ENCODE measurements at places on chromosomes 2 and 18. TPM values are rescaled to one million over a fixed set of nuclear protein-coding genes. Genes with fewer than 3 reads are reported as not detected.

The TMEM163 gene
- not detected for total RNA-seq

The PLCL1 gene
- total RNA-seq = 3.9 TPM

The EEF1B2 gene
- total RNA-seq = 500 TPM

The NGEF gene
- total RNA-seq = 7.6 TPM

The RND3 gene
- total RNA-seq = 20.9 TPM

The NOSTRIN gene
- total RNA-seq = 20.9 TPM

The ASIC4 gene
- total RNA-seq = not detected

DNA sequence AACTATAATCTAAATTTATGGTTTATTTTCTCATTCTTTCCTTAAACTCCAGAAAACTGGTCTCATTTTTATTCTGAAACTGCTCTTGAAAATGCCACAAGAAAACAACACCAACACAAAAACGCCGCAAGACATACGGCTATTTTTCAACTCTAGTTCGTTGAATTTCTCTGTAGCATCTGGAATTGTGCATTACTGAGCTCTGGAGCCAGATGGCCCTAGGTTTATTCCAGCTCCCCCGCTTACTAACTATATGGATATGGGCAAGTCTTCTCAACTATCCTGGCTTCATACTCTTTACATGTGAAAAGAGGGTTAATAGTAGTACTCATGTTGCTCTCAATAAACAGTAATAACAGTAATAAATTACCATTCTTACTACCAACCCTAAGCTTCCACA, 19.9 kb downstream of the FAM98A start:
- no peak overlapping the region for H3K4me3 ChIP-seq
- peaks cover 19% of the 10 kb centered on the region for H3K4me1 ChIP-seq
- H3K36me3 ChIP-seq = no peaks in the 10 kb centered on the region
- no peak overlapping the region for H3K27ac ChIP-seq

GRCh38 chr2:10847008-10847407, 34.4 kb upstream of the PDIA6 start:
- H3K36me3 ChIP-seq = no peaks in the 10 kb centered on the region
- H3K27me3 ChIP-seq = no peaks in the 10 kb centered on the region
- peaks cover 8% of the 10 kb centered on the region for H3K4me1 ChIP-seq
- no peak overlapping the region for H3K4me3 ChIP-seq
- no peak for DNase-seq

DNA sequence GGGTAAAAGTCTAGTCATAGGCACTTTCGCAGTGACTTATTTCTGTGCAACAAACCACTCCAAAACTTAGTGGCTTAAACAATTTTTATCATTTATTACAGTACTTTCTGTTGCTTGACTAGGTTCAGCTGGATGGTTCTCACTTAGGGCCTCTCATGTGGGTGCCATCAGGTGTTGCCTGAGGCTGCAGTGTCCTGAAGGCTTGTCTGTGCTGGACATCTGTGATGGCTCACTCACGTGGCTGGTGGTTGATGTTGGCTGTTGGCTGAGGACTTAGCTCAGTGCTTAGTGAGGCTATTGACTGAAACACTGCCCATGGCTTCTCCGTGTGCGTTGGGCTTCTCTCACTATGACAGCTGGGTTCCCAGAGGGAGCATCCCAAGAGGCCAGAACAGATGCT, 81.4 kb upstream of the GCFC2 start:
- DNase-seq = no peak
- no peak overlapping the region for H3K4me3 ChIP-seq
- no peaks in the 10 kb centered on the region for H3K4me1 ChIP-seq
- no peak overlapping the region for H3K27ac ChIP-seq
- no peaks in the 10 kb centered on the region for H3K36me3 ChIP-seq
- H3K27me3 ChIP-seq = no peaks in the 10 kb centered on the region

DNA sequence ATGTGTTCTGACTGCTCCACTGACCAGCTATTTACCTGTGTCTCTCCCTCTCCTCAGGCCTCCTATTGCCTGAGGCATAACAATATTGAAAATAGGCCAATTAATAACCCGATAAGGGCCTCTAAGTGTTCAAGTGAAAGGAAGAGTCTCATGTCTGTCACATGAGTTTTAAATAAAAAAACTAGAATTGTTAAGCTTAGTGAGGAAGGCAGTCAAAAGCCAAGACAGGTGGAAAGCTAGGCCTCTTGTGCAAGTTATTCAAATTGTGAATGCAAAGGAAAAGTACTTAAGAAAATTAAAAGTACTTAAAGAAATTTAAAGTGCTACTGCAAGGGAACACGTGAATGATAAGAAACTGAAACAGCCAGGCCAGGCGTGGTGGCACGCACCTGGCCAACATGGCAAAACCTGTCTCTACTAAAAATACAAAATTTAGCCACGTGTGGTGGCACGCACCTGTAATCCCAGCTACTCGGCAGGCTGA, 44.9 kb upstream of the TAF4B start:
- no peaks in the 10 kb centered on the region for H3K36me3 ChIP-seq
- no peak overlapping the region for H3K4me3 ChIP-seq
- DNase-seq = no peak
- H3K27me3 ChIP-seq = no peaks in the 10 kb centered on the region

- no peaks in the 10 kb centered on the region for H3K27me3 ChIP-seq
- H3K36me3 ChIP-seq = no peaks in the 10 kb centered on the region
- H3K4me1 ChIP-seq = no peaks in the 10 kb centered on the region
- no peak overlapping the region for H3K27ac ChIP-seq
Observed at GRCh38 chr18:14937271-14937670, 189.3 kb downstream of the ANKRD30B start.

DNA sequence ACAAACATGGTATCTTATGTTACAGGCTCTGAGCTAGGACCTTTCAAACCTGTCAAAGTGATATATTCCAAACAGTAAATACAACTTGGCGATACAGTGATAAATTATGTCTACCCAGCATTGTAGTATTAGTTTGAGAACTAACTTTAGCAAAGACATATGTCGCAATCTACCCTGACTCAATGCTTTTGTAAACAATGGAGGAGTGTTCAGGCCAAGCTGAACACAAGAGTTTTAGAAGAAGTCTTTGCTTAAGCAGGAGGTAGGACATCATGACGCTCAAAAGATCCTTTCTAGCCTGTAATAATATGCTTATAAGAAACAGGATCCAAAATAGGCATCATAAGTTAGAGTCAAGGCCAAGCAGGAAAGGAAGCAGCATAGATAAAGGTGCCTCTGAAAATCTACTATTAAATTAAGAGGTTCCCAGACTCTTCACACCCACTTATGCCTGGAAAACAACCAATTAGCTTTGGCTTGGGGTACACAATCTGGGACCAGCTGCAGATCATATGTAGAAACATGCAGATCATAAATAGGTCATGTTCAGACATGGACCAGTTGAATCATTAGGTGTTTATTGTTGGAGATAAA, 132.5 kb downstream of the CSRNP3 start:
- no peaks in the 10 kb centered on the region for H3K36me3 ChIP-seq
- H3K4me1 ChIP-seq = peaks cover 17% of the 10 kb centered on the region
- peak; percentile 31 for DNase-seq
- H3K27me3 ChIP-seq = no peaks in the 10 kb centered on the region
- no peak overlapping the region for H3K4me3 ChIP-seq

- H3K36me3 ChIP-seq = no peaks in the 10 kb centered on the region
- no peaks in the 10 kb centered on the region for H3K27me3 ChIP-seq
- no peaks in the 10 kb centered on the region for H3K4me1 ChIP-seq
- H3K27ac ChIP-seq = no peak overlapping the region
- DNase-seq = no peak
Observed at GRCh38 chr2:80007777-80008503, 296.6 kb downstream of the LRRTM1 start.

DNA sequence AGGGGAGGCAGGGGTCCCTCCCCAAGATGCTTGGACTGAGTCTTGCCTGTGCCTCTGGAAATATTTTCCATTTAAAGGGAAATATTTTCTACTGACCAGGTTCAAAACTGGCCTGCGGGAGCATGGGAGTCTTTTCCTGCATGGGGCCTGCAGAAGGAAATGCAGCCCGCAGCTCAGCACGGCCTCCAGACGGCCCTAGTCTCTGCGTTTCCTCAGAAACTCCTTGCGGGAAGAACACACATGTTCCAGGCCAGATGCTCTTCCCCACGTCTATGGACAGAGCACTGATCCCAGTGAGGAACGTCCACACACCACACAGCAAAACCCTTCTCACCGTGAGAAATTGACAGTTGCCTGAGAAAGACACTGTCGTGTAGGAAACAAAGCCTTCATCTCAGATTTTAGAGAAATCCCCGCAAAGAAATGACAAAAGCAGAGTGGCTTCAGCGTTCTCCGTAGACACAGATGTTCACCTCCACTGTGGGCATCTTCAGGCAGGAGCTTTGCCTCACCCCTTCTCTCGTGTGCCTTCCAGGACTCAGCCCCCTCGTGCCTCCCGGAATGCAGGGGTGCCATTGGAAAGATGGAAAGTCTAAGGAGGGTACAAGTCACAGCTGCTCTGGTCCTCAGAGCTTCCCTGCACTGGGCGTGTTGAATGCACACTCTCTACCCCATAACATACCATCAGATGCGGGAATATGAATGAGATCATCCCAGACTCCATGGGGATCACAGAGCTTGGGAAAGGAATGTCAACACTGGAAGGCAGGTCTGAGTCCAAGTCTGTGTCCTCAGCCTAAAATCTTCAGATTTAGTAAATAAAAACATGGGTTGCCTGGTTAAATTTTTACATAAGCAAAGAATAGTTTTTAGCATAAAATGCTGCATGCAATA, 438.7 kb upstream of the SALL3 start:
- peaks cover 8% of the 10 kb centered on the region for H3K27me3 ChIP-seq
- DNase-seq = no peak
- H3K27ac ChIP-seq = no peak overlapping the region
- peaks cover 14% of the 10 kb centered on the region for H3K4me1 ChIP-seq

DNA sequence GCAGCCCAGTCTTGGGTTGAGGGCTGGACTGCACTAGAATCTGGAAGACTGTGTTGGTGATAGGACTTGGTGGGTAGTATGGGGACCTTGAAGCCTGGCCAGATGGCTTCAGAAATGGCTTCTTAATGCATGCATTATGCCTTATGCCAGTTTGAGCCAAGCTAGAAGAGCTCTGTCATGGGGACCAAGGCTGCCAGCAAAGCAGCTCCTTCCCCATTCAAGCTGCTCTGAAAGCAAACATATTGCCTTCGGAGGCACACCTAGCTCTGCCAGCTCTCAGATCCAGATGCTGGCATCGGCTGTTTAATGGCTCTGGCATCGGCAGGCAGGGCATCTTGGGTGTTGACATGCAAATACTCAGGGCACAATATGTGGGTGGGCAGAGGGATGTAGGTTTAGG, 59.0 kb upstream of the IGFBP5 start:
- H3K36me3 ChIP-seq = no peaks in the 10 kb centered on the region
- peaks cover 6% of the 10 kb centered on the region for H3K4me1 ChIP-seq
- DNase-seq = no peak
- no peaks in the 10 kb centered on the region for H3K27me3 ChIP-seq
- no peak overlapping the region for H3K27ac ChIP-seq
- H3K4me3 ChIP-seq = no peak overlapping the region

GRCh38 chr2:30367232-30368070, 79.6 kb upstream of the LCLAT1 start:
- no peaks in the 10 kb centered on the region for H3K36me3 ChIP-seq
- DNase-seq = no peak
- H3K27me3 ChIP-seq = no peaks in the 10 kb centered on the region
- no peak overlapping the region for H3K27ac ChIP-seq
- peaks cover 12% of the 10 kb centered on the region for H3K4me1 ChIP-seq
- H3K4me3 ChIP-seq = no peak overlapping the region

GRCh38 chr2:202064881-202065230, 8.2 kb upstream of the KIAA2012 start:
- peaks cover 13% of the 10 kb centered on the region for H3K4me1 ChIP-seq
- H3K36me3 ChIP-seq = no peaks in the 10 kb centered on the region
- no peak for DNase-seq
- no peak overlapping the region for H3K27ac ChIP-seq

GRCh38 chr18:37403100-37403781, 162.4 kb downstream of the CELF4 start:
- peaks cover 10% of the 10 kb centered on the region for H3K4me1 ChIP-seq
- no peak overlapping the region for H3K27ac ChIP-seq
- no peak overlapping the region for H3K4me3 ChIP-seq

DNA sequence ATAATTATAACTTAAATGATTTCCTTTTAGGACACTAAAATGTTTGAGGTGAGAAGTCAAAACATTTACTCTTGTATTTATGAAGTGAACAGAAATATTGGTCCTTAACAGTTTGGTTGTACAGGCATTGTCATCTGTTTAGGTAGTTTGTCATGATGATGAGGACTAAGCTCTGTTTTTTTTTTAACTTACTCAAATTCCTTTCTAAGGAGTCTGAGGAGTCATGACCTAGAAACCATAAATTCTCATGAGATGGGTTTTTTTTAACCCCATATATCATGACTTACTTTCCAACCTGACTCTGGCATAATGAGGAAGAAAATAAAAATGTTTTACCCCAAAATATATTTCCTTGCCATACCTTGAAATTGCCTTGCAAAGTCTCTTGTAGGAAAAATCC, 1176.2 kb downstream of the SUCLG1 start:
- H3K27me3 ChIP-seq = no peaks in the 10 kb centered on the region
- no peak for DNase-seq
- no peaks in the 10 kb centered on the region for H3K36me3 ChIP-seq
- H3K4me3 ChIP-seq = no peak overlapping the region
- H3K27ac ChIP-seq = no peak overlapping the region

DNA sequence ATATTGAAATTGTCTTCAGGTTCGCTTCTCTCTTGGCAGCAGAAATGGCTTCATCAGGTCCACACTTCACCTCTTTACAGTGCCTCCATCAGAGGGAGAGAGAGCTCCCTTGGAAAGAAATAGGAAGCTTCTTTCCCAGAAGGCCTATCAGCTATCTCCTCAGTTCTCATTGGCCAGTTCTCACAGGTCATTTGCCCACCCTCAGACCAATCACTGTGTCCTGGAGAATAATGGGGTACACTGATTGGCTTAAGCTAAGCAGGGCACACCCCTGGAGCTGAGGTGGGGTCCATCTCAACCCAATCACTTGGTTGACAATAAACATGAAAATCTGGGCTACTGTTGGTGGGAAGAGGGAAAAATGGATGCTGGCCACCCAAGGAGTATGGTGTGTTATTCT, 5.2 kb downstream of the GNLY start:
- peaks cover 16% of the 10 kb centered on the region for H3K4me1 ChIP-seq
- no peaks in the 10 kb centered on the region for H3K36me3 ChIP-seq
- H3K4me3 ChIP-seq = no peak overlapping the region

DNA sequence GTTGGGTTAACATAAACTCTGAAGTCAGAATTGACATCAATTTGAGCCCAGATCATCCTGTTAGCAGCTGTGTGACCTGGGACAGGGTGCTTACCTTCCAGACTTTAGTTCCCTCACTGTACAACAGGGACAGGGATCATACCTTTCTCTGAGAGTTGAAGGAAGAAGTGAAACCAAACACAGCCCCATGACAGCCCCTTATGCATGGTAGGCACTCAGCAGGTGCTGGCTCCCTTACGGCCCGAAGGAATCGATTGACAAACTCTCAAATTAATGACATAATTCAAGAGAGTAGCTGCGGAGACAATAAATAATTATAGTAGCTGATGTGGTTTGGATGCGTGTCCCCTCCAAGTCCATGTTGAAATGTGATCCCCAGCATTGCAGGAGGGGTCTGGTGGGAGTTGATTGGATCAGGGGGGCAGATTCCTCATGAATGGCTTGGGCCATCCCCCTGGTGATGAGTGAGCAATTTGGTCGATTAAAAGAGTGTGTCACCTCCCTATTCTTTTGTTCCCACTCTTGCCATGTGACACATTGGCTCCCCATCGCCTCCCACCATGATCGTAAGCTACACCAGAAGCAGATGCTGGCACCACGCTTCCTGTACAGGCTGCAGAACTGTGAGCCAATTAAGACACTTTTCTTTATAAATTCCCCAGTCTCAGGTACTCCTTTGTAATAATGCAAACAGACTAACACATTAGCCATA, 72.4 kb downstream of the ODC1 start:
- peaks cover 60% of the 10 kb centered on the region for H3K4me1 ChIP-seq
- no peak overlapping the region for H3K4me3 ChIP-seq
- DNase-seq = no peak
- no peak overlapping the region for H3K27ac ChIP-seq
